ENCODE measurements at places on chromosomes 3 and 15. TPM values are rescaled to one million over a fixed set of nuclear protein-coding genes. Genes with fewer than 3 reads are reported as not detected.

DNA sequence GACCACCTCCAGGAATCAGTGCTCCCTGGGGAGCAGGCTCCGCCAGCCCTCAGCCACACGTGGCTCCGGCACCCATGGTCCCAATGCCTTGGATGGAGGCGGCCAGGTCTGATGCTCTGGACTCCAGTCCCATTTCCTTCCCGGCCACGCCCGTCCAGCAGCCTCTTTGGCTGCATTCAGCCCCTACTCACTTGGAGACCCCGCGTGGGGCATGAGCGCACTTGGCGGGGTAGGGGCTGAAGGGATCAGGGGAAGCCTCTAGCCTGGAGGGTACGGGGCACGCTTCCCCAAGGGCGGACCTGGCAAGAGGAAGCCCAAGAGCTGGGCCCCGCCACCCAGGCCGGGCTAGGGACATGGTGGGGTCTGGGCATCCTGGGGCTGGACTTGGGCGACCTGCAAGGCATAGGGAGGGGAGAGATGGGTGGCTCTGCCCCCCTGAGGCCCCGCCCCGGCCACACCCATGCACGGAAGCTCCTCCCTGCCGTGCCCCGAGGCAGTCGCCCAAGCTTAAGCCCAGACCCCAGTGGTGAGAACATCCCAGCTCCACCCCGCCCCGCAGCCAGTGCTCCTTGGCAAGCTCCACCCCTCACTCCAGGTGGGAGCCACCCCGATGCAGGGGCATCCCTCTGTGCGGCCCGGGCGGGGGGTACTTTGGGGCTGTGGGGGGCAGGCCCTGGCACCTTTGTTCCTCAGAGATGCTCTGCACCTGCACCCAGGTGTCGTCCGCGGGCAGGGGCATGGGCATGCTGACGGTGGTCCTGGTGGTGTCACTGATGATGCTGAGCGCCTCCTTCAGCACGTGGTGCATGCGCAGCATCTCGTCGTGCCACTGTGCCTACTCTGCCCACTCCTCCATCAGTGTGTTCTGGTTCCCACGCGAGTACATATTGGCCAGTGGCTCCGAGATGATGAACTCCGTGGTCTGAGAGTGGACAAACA, 163.5 kb downstream of the GOLGA6L4 start:
- no peak overlapping the region for H3K4me3 ChIP-seq
- H3K36me3 ChIP-seq = no peaks in the 10 kb centered on the region
- H3K27me3 ChIP-seq = no peaks in the 10 kb centered on the region

GRCh38 chr3:46222435-46223161, 14.5 kb upstream of the CCR1 start:
- no peak overlapping the region for H3K27ac ChIP-seq
- H3K4me1 ChIP-seq = no peaks in the 10 kb centered on the region
- no peaks in the 10 kb centered on the region for H3K27me3 ChIP-seq
- no peaks in the 10 kb centered on the region for H3K36me3 ChIP-seq
- DNase-seq = no peak

DNA sequence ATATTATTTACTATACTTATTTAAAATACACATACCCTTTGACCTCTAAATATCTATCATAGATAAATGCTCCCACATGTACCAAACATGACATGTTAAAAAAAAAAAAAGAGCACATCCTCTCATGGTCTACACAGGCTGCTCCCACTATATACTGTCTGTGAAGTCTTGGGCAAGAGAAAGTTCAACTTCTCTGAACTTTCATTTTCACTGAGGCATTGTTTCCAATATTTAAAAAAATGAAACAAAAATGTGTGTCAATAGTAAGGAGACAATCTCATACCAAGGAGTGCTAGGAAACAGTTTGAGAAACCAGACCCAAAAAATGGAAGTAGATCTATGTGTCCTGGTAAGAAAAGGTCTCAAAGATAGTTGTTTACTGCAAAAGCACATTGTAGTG, 29.3 kb downstream of the SLC4A7 start:
- peaks cover 3% of the 10 kb centered on the region for H3K4me1 ChIP-seq
- no peak overlapping the region for H3K27ac ChIP-seq
- no peak for DNase-seq
- H3K27me3 ChIP-seq = no peaks in the 10 kb centered on the region

DNA sequence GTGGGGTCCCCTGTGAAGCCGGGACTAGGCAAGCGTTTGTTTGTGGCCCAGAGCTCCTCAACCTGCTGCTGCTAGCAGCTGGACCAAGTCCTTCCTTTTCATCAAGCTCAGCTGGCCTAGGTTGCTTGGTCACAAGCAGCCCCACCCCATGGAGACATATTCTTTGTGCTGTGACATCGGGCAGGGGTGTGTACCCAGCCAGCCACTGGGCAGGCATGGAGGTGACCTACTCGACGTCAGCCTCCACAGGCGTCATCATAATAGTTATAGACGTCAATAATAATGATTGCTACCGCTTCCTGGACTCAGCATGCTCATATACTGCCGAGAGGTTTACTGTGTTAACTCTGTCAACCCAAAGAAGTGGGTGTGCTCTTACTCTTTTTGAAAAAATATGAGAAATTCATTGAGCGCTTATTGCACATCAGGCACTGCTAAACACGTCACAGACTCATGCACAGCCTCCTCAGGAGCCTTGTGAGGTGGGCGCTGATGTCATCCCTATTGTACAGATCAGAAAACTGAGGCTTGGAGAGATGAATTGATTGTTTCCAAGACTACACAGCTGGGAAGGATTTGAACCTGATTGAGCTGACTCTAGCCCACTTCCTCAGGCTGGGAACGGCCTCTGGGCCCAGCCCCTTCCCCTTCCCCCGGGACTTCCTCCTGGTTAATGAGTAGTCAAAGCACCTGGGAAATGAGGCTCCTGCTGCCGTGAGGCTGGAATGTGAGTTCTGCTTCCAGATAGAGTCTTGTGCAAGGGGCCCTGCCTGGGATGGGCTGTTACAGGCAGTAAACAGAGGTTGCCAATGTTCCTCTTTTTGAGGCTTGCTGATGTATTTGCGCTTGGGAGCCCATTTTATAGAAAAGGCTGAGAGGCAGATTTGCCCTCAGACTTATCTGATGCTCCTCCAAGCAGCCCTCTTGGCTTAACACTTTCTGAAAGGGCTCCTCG, 16.2 kb downstream of the SLC6A6 start:
- H3K27ac ChIP-seq = peak overlapping the region; percentile 45
- no peaks in the 10 kb centered on the region for H3K27me3 ChIP-seq
- H3K36me3 ChIP-seq = peaks cover 4% of the 10 kb centered on the region
- DNase-seq = peak; percentile 86

DNA sequence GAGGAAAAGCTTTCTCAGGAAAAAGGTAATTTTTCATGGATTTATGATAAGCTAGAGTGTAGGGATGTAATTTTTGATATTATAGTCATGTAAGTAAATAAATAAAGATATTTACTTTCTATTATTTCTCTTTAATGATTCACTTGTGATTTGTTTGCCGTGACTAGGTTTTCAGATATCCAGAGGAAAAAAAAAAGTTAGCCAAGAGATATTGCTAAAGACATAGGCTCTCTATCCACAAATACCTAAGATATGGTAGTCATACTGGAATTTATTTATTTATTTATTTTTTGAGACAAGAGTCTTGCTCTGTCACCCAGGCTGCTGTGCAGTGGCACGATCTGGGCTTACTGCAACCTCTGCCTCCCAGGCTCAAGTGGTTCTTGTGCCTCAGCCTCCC, 59.9 kb downstream of the AP4E1 start:
- no peaks in the 10 kb centered on the region for H3K4me1 ChIP-seq
- no peaks in the 10 kb centered on the region for H3K27me3 ChIP-seq
- no peak overlapping the region for H3K27ac ChIP-seq
- peaks cover 6% of the 10 kb centered on the region for H3K36me3 ChIP-seq
- H3K4me3 ChIP-seq = no peak overlapping the region
- no peak for DNase-seq

DNA sequence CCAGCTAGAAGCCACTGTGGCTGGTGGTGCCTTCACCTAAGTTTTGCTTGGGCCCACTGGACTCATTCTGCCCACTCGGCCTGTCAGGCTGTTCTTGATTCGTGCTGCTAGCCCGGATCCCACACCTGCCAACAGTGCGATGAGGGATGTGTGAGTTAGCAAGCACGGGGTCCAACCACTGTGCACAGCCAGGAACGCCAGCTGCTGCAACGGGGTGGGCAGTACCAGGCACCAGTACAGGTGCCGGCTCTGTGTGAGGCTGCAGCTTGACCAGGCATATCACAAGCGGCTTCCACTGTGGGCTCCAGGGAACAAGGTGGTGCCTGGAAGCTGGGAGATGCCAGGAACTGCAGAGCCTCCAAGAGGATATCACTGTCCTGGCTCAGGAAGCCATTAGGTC, 481.2 kb downstream of the OTOL1 start:
- no peak overlapping the region for H3K4me3 ChIP-seq
- H3K27ac ChIP-seq = no peak overlapping the region
- no peaks in the 10 kb centered on the region for H3K36me3 ChIP-seq
- H3K27me3 ChIP-seq = no peaks in the 10 kb centered on the region

DNA sequence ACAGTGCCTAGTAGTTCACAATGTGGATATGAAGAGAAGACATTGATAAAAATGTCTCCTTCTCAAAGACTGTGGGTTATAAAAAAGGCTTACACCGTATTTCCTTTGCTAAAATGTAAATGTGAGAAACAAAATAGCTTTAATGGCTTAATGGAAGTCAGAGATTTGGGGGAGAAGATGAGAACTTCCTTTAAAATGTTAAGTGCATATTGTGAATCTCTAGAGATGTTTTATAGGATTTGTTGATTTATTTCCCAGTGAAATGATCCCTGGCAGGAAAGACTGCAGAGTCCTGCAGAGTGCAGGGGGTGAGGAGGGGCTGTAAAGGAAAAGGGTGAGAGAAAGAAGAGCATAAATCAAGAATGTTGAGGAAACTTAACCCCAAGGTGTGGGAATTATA, 305.1 kb downstream of the GAP43 start:
- H3K4me3 ChIP-seq = no peak overlapping the region
- DNase-seq = no peak
- H3K4me1 ChIP-seq = no peaks in the 10 kb centered on the region
- H3K27ac ChIP-seq = no peak overlapping the region
- no peaks in the 10 kb centered on the region for H3K36me3 ChIP-seq

DNA sequence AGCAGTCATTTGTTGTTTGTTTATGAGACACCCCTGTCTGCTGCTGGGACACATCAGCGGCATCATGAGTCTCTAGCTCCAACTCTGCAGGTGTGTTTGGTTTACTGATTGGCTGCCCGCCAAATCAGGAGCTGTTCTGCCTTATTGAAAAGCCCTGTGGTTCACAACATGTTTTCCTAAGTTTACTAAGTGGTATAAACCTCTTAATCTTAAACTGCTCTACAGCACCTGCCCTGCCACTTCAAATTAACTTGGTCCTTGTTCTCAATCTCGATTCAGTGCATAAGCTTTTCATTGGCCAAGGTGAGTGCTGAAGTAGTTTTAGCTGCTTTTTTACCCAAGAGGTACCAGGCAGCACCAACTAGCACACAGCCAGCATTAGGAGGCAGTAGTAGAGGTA, 77.8 kb upstream of the WDR72 start:
- no peak overlapping the region for H3K4me3 ChIP-seq
- H3K27ac ChIP-seq = peak overlapping the region; percentile 62
- no peaks in the 10 kb centered on the region for H3K27me3 ChIP-seq
- H3K4me1 ChIP-seq = peaks cover 4% of the 10 kb centered on the region
- no peaks in the 10 kb centered on the region for H3K36me3 ChIP-seq
- DNase-seq = peak; percentile 71

GRCh38 chr3:155704771-155705559, 39.9 kb downstream of the PLCH1 start:
- H3K36me3 ChIP-seq = no peaks in the 10 kb centered on the region
- H3K4me1 ChIP-seq = no peaks in the 10 kb centered on the region
- H3K4me3 ChIP-seq = no peak overlapping the region

GRCh38 chr15:91857772-91858171, 4.3 kb downstream of the SLCO3A1 start:
- no peak overlapping the region for H3K27ac ChIP-seq
- DNase-seq = no peak
- no peak overlapping the region for H3K4me3 ChIP-seq
- no peaks in the 10 kb centered on the region for H3K27me3 ChIP-seq

Gene RPL32
- 2,612 TPM for polyA plus RNA-seq

Gene PLSCR2
- not detected for polyA plus RNA-seq

Gene JAGN1
- polyA plus RNA-seq = 55.3 TPM

Gene MUC4
- not detected for polyA plus RNA-seq

Gene TTC21A
- polyA plus RNA-seq = 4.8 TPM

Gene SLC2A2
- 31.0 TPM for polyA plus RNA-seq
